ENCODE measurements at places on chromosomes 5 and 9. TPM values are rescaled to one million over a fixed set of nuclear protein-coding genes. Genes with fewer than 3 reads are reported as not detected.
A peak's percentile ranks its signal among the peaks of the same experiment; 100 is the strongest.

IL9 gene
- total RNA-seq, result not detected

- peak; percentile 83 for DNase-seq
Measured at GRCh38 chr5:149837680-149838269, 106.8 kb downstream of the PDE6A start.

- DNase-seq, result no peak
Measured at GRCh38 chr9:20271096-20271495, 351.2 kb downstream of the MLLT3 start.

DNA sequence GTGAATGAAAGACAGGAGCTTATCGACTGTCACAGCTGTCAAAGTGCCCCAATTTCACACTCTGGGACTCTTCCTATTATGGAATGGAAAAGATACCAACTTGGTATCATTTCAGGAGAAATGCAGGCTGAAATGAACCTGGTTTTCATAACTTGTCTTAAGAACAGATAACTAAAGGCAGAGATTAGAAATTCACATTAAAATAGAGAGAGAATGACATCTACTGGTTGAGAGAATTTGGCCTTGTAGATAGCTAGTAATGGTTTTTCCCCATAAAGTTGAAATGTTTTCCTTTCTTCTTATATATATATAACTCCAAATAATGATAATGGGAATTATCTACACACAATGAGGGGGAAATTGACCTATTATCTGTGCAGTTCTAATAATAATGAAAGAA, 600.2 kb upstream of the CCNG1 start:
- DNase-seq, result no peak

All from Caco-2 (cell line).